A549 treated with CpdA at 1 μM for 4 hours (cell line): ENCODE measurements at places on chromosomes 13 and 19. TPM values are rescaled to one million over a fixed set of nuclear protein-coding genes. Genes with fewer than 3 reads are reported as not detected.

Gene CGB5
- 0.54 to 1.6 TPM (median 1.5 TPM) in 5 replicates for total RNA-seq

Gene ZNF772
- 1.1 to 1.7 TPM (median 1.5 TPM) in 5 replicates for total RNA-seq

Gene EDNRB
- not detected in 5 replicates for total RNA-seq

Gene CYP4F22
- total RNA-seq: 0.06 to 0.09 TPM (median 0.07 TPM) in 3 of 5 replicates, not detected in the others

Gene ZNF155
- 2.4 to 3.6 TPM (median 3.1 TPM) in 5 replicates for total RNA-seq

Gene TEX101
- not detected in 5 replicates for total RNA-seq

Gene EHD2
- 112 to 149 TPM (median 128 TPM) in 5 replicates for total RNA-seq

Gene ONECUT3
- 0.01 TPM in 2 of 5 replicates, not detected in the others for total RNA-seq
